ENCODE measurements at places on chromosomes 7 and 10. TPM values are rescaled to one million over a fixed set of nuclear protein-coding genes. Genes with fewer than 3 reads are reported as not detected.

GRCh38 chr10:95818668-95819067 is 62.7 kb downstream of the ENTPD1 start:
- H3K4me1 ChIP-seq = peaks cover 48% of the 10 kb centered on the region
- no peak for DNase-seq
- H3K27me3 ChIP-seq = no peaks in the 10 kb centered on the region
- H3K27ac ChIP-seq = no peak overlapping the region
- H3K4me3 ChIP-seq = no peak overlapping the region

- no peak overlapping the region for H3K4me3 ChIP-seq
- no peaks in the 10 kb centered on the region for H3K4me1 ChIP-seq
- H3K36me3 ChIP-seq = no peaks in the 10 kb centered on the region
- no peak for DNase-seq
- no peak overlapping the region for H3K27ac ChIP-seq
Observed at GRCh38 chr7:108421720-108422331, 34.4 kb downstream of the NRCAM start.

- H3K4me1 ChIP-seq = no peaks in the 10 kb centered on the region
- no peak overlapping the region for H3K4me3 ChIP-seq
- no peaks in the 10 kb centered on the region for H3K27me3 ChIP-seq
- H3K36me3 ChIP-seq = no peaks in the 10 kb centered on the region
- no peak overlapping the region for H3K27ac ChIP-seq
Observed at GRCh38 chr7:18037609-18038008, 10.0 kb upstream of the PRPS1L1 start.

DNA sequence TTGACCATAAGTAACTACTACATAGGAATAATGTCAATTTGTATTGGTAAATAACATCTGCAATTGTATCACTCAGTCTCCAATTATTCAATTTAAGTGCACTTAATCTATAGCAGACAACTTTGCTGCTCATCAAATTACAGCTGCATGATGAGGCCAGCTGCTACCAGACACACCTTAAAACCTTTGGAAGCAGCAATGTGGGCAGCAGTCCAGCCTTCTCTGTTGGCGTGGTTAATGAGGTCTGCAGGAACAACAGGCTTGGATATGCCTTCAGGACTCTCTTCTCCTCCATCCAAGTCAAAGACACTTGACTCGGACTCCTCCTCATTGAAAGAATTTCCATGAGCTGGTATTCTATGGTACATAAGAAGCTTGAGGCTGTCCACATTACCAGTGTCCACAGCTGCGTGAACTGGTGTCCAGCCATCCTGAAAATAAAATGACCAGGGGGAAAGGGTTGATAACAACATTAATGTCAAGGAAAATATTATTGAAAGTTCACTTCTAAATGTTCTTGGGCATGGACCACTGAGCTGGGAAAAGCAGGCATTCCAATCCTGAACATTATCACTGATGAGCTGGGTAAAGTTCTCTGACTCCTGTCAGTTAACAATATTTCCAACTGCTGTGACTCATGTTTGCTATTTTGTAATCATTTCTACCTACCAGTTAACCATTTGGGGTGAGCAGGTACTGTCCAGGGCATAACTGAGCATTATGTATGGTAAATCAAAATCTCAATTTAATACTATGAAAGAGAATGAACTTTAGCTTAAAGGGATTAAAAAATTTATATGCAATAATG is 95.7 kb downstream of the CTTNBP2 start:
- H3K4me3 ChIP-seq = no peak overlapping the region
- H3K27ac ChIP-seq = no peak overlapping the region

GRCh38 chr7:121331574-121331973 is 2.8 kb downstream of the WNT16 start:
- H3K4me1 ChIP-seq = peaks cover 21% of the 10 kb centered on the region
- H3K27me3 ChIP-seq = peaks cover 8% of the 10 kb centered on the region
- no peak overlapping the region for H3K4me3 ChIP-seq

DNA sequence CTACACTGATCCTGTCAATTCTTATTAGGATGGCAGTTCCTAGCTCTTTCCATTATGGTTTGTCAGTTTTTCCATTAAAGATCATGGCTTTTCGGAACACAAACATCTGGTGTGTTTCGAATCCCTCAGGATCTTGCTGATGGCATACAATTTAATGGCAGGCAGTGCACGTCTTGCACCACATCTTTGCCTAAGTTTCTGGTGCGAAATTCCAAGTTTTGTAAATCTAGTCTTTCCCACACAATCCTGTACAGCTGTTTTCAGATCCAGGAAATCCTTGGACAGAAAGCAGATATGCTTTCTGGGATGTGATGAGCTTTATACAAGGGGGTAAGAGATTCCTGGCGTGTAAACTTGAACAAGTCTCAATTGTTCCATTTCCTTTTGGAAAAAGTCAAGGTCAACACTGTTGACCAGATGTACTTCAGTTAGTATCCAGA is 224.3 kb upstream of the PHYHIPL start:
- no peak for DNase-seq
- no peaks in the 10 kb centered on the region for H3K4me1 ChIP-seq
- no peaks in the 10 kb centered on the region for H3K27me3 ChIP-seq
- H3K36me3 ChIP-seq = no peaks in the 10 kb centered on the region
- no peak overlapping the region for H3K4me3 ChIP-seq

DNA sequence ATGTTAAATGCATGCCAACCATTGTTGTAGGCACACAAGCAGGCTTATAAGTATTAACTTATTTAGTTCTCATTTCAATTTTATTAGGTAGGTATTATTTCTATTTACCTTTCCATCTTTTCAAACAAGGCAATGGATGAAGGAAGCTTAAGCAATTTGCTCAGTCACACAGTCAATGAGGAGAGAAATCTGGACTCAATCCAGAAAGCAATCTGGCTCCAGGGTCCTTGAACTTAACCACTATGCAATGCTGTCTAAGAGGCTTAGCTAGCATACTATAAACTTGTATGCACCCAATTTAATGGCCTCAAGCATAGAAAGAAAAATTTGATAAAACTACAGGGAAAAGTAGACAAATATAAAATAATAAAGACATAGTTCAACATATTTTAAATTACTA is 88.6 kb downstream of the VWDE start:
- H3K27me3 ChIP-seq = no peaks in the 10 kb centered on the region
- no peaks in the 10 kb centered on the region for H3K36me3 ChIP-seq
- no peak overlapping the region for H3K4me3 ChIP-seq
- H3K27ac ChIP-seq = no peak overlapping the region

GRCh38 chr10:110714356-110714755 is 70.2 kb downstream of the RBM20 start:
- DNase-seq = no peak
- H3K36me3 ChIP-seq = no peaks in the 10 kb centered on the region
- no peaks in the 10 kb centered on the region for H3K27me3 ChIP-seq
- H3K4me3 ChIP-seq = no peak overlapping the region
- peaks cover 33% of the 10 kb centered on the region for H3K4me1 ChIP-seq
- peak overlapping the region; percentile 39 for H3K27ac ChIP-seq

- peaks cover 15% of the 10 kb centered on the region for H3K4me1 ChIP-seq
- H3K36me3 ChIP-seq = no peaks in the 10 kb centered on the region
- H3K27me3 ChIP-seq = no peaks in the 10 kb centered on the region
- peak overlapping the region; percentile 2 for H3K4me3 ChIP-seq
Observed at GRCh38 chr10:98361131-98362025, 53.6 kb downstream of the PYROXD2 start.

GRCh38 chr10:122158362-122158761 is 112.7 kb upstream of the BTBD16 start:
- no peak for DNase-seq
- H3K36me3 ChIP-seq = no peaks in the 10 kb centered on the region
- peaks cover 60% of the 10 kb centered on the region for H3K4me1 ChIP-seq

GRCh38 chr7:26954951-26955350 is 90.6 kb upstream of the SKAP2 start:
- DNase-seq = no peak
- H3K27me3 ChIP-seq = peaks cover 16% of the 10 kb centered on the region
- H3K36me3 ChIP-seq = no peaks in the 10 kb centered on the region
- H3K4me3 ChIP-seq = no peak overlapping the region
- no peak overlapping the region for H3K27ac ChIP-seq
- no peaks in the 10 kb centered on the region for H3K4me1 ChIP-seq

DNA sequence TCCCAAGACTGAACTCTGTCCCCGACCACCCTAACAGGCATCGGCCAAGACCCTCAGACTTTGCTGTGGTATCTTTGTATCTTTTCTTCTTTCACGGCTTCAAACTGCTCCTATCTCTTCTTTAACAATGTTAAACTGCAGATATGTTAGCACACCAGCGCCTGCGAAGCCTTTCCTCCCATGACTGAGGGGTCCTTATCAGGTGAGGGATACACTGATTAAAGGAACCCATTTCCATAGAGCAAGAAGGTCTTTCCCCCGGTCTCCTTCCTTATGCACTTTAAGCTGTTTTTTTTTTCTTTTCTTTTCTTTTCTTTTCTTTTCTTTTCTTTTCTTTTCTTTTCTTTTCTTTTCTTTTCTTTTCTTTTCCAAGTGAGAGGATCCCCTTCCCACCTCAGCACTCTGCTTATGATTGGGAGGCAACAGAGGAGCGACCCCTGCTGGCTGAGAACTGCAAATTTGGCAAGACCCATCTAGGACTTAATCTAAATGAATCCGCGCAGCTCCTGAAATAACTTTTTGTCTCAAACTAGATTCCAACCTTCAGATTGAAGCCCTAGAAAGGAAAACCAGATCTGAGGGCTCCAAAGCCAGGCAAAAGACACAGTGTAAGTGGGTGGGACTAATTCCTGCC is 109.9 kb downstream of the ITGB8 start:
- peaks cover 7% of the 10 kb centered on the region for H3K4me1 ChIP-seq
- no peaks in the 10 kb centered on the region for H3K27me3 ChIP-seq
- no peak overlapping the region for H3K27ac ChIP-seq
- no peak overlapping the region for H3K4me3 ChIP-seq
- DNase-seq = peak; percentile 37
- H3K36me3 ChIP-seq = no peaks in the 10 kb centered on the region

DNA sequence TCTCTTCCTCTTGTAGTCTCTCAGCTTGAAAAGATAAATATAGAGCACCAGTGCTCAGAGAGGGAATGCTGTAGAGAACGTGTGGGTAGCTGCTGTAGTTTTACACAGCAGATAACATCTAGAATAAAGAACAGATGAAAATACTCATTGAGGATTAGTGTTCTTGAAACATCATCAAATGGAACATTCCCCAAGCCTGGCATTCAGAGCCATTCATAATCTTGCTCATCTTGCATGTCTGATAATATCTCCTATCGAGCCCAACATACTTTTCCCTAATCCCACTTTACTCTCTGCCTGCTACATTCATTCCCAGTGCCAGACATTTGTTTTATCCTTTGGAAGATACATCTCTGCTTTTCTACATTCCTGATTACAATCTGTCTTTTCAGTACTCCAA is 35.2 kb downstream of the MCU start:
- no peaks in the 10 kb centered on the region for H3K4me1 ChIP-seq
- no peak for DNase-seq
- no peak overlapping the region for H3K27ac ChIP-seq
- H3K27me3 ChIP-seq = no peaks in the 10 kb centered on the region

GRCh38 chr7:142716596-142716995 is 32.7 kb upstream of the PRSS1 start:
- H3K4me1 ChIP-seq = no peaks in the 10 kb centered on the region
- no peak overlapping the region for H3K27ac ChIP-seq
- no peaks in the 10 kb centered on the region for H3K27me3 ChIP-seq
- no peak overlapping the region for H3K4me3 ChIP-seq
- no peak for DNase-seq

DNA sequence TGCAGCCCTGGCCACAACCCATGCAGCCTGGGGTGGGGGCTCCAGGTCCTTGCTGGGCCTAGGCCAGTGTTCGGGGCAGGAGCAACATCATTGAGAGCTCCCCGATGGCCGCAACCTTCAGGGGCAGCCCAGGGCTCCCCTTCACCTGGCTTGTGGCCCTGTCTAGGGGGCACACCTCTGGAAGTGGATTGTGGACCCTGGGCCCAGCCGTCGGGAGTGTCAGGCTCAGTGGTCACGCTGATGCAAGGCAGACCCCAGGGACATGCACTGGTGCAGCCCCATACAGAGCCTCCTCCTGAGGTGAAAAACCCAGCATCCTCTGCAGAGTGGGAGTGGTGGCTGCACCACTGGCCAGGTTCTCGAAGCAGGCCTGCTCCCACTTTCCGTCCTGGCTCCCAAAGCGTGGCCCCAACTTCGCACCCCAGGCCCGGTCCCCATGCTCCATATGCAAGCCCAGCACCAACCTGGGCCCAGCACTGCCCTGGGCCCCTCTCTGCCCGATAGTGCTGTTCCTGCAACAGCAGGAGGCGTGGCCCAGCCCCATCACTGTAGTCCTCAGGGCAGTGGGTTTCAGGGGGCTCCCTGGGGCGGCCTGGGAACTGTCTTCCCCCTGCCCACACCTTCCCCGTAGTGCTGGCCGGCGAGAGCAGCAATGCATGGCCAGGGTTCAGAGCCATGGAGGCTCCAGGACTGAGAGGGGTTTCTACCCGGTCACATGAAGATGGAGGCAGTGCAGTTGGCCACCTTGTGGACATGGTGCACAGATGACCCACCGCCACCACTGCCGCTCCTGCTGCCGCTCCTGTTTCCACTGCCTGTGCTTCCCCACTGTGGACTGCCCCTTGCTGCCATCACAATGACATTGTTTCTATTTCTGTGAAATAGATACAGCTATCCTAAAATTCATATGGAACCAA is 303.9 kb upstream of the NRG3 start:
- no peaks in the 10 kb centered on the region for H3K36me3 ChIP-seq
- no peak overlapping the region for H3K27ac ChIP-seq
- no peaks in the 10 kb centered on the region for H3K4me1 ChIP-seq
- H3K27me3 ChIP-seq = no peaks in the 10 kb centered on the region
- no peak overlapping the region for H3K4me3 ChIP-seq
- DNase-seq = no peak

GRCh38 chr7:99362801-99363200 is 11.7 kb upstream of the ARPC1B start:
- no peak overlapping the region for H3K4me3 ChIP-seq
- no peaks in the 10 kb centered on the region for H3K4me1 ChIP-seq
- H3K36me3 ChIP-seq = peaks cover 44% of the 10 kb centered on the region
- no peak for DNase-seq
- H3K27me3 ChIP-seq = no peaks in the 10 kb centered on the region

GRCh38 chr10:77698267-77698931 is 60.8 kb upstream of the KCNMA1 start:
- no peaks in the 10 kb centered on the region for H3K4me1 ChIP-seq
- H3K36me3 ChIP-seq = no peaks in the 10 kb centered on the region
- no peak overlapping the region for H3K4me3 ChIP-seq
- no peaks in the 10 kb centered on the region for H3K27me3 ChIP-seq

DNA sequence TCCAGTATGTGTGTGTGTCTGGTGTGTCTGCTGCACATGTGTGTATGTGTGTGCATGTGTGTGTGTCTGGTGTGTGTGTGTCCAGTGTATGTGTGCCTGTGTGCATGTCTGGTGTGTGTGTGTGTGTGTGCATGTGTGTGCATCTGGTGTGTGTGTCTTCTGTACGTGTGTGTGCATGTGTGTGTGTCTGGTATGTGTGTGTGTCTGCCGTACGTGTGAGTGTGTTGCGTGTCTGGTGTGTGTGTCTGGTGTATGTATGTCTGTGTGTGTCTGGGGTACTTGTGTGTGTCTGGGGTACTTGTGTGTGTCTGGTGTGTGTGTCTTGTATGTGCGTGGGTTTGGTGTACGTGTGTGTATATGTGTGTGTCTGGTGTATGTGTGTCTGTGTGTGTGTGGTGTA is 289.1 kb upstream of the SHH start:
- DNase-seq = no peak
- H3K27me3 ChIP-seq = peaks cover 13% of the 10 kb centered on the region
- no peak overlapping the region for H3K27ac ChIP-seq

Gene SFTPA1
- not detected for total RNA-seq

Gene EBLN1
- not detected for total RNA-seq

Gene PON1
- not detected for total RNA-seq

Gene IQUB
- total RNA-seq = 0.51 TPM

Gene OR6V1
- not detected for total RNA-seq

Gene LZTS2
- 41.7 TPM for total RNA-seq

Gene TWIST1
- 0.83 TPM for total RNA-seq

Gene SPRN
- not detected for total RNA-seq

Gene ZFAND2A
- 5.5 TPM for total RNA-seq

Gene LRIT1
- total RNA-seq = not detected

Gene CRHR2
- total RNA-seq = 0.81 TPM

Gene WDR37
- total RNA-seq = 33.9 TPM

Data from heart right ventricle (tissue), 16 donors.